ENCODE measurements at places on chromosomes 4 and X.

GRCh38 chr4:106773076-106773905 is 262.8 kb downstream of the DKK2 start:
- no peak for DNase-seq

DNA sequence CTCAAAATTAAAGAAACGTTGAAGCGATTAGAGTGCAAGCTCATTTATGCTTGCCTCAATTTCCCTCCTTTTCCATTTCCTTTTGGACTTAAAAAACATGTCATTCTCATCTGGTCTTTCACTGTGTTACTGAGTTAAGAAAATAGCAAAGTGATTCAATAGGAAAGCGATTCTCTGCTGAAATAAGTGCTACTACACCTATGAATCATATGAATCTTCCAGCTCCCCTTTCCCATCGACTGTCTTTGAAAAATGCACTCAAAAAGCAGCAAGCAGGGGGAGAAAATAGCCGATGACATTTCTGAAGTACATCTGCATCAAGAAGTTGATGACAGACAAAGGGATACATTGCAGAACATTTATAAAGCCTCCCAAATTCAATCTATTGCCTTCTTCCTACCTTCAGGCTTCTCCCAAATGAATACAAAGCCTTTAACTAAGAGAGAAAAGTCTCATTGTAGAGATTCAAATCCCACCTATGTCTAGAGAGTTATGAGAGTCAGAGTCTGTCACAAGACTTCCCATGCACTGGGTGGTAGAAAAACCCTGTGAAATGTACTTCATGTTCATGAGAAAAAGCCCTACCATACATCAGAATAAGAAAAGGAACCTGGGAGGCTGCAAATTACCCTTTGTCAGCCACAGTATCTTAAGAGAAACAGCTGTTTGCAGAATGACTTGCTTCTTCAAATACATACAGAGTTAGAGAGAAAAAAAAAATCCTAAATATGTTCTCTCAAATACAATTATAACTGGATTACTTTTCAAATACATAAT is 78.9 kb downstream of the MBNL3 start:
- no peak for DNase-seq

DNA sequence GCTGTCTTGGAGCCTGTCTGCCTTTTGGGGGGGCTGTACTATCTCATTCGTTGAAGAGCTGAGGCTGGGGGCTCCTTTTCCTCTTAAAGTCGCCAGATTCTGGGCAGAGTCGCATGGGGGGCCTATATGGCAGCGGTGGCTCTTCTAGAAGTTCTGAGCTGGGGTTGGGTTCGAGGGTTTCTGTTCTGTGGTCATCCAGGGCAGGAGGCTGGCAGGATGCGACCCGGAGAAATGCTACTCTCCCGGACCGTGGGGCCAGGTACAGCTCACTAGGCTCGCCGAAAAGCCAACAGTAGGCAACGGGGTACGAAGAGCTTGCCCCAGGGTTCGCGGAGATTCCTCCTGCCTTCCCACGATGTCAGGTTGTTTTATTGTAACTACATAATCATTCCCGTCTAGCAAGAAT is 1.9 kb upstream of the CITED1 start:
- DNase-seq, result no peak

DNA sequence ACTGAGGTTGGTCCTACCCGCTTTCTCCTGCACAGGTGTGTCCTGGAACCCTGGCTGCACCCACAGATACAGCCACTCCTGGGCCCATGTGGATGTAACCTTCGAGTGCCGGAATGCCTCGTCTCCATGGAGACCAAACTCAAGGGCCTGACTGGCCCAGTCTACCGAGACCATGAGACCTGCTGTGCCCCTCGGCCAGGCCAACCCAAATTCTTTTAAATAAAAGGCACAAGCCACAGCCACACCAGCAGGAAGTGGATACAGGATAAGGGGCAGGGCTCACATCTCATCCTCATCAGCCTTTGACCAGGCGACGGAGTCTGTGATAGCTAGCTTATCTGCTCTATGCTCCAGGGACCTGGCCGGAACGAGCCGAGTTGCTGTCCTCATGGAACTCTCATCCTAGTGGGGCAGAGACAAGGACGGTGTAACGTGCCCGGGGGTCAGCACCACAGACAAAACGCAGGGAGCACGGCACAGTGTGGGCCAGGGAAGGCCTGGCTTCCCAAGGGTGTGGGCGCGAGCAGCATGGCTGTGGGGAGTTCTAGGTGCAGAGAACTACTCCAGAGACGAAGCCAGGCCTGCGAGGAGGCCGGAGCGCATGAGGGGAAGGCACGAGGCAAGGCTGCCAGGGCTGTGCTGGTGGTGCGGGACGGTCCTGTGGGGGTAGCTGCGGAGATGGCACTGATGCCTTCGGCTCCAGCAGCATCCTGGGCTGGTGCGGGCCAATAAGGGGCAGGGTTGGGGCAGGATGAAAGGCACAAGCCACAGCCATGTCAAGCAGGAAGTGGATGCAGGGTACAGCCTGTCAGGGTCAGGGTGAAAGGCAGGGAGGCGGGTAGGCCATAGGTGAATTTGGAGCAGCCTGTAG is 22.7 kb downstream of the NOP14 start:
- no peak for DNase-seq

DNA sequence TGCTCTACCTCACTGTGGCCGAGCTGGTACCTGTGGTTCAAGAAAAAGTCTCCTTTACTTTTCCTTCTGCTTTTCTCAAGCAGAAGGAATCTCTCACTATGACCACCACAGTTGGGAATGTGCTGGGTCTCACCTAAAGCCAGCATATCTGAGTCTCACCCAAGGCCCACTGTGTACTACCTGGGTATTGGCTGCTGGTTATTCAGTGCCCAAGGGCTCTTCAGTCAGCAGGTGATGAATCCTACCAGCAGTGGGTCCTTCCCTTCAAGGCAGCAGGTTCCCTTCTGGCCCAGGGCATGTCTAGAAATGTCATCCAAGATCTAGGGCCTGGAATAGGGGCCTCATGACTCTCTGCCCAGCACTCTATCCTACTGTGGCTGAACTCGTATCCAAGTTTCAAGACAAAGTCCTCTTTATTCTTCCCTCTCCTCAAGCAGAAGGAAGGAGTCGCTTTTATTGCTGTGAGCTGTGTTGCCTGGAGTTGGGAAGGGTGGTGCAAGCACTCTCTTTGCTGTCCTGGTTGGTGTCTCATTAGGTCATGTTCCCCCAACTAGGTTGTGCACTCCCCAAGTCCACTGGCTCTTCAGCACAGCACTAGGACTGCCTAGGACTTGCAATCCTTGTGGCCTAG is 6.1 kb downstream of the CXCL10 start:
- DNase-seq, result no peak

GRCh38 chrX:155966876-155967275 is 30.6 kb upstream of the IL9R start:
- peak; percentile 11 for DNase-seq
